ENCODE measurements at places on chromosomes 1 and 21.
A peak's percentile ranks its signal among the peaks of the same experiment; 100 is the strongest.

- DNase-seq: no peak
Observed at GRCh38 chr1:10614377-10615225, 139.9 kb downstream of the PEX14 start.

GRCh38 chr1:50980505-50980904 is 10.5 kb downstream of the CDKN2C start:
- no peak for DNase-seq

DNA sequence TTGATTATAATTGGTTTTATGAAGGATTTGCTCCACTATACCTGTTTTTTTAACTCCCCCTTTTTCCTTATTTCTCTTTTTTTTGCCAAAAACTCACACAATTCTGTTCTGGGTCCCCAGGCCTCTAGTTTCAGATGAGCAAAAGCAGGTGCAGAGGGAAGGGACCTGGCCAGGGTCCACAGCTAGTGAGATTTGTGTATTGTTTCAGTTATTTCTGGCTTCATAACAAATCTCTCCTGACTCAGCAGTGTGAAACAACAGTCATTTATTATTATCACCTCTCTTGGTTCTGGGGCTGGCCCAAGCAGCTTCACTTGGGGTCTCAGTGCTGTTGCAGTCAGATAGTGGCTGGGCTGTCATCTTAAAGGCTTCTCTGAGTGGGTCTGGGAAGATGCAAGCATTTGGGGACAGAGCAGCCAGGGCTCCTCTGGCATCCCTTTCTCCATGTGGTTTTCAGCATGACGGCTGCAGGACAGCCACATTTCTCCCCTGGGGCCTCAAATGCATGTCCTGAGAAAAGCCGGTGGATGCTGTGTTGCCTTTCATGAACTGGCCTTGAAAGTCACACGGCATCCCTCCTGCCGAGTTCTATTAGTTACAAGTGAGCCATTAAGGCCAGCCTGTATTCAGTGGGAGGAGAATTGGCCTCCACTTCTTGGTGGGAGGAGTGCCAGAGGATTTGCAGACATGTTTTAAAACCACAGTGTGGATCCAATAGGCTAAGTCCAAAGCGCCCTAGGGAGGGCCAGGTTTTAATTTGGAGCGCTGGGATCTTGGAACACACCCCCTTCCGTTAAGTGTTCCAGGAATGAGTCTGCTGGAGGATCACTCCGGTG is 137.1 kb downstream of the CAMTA1 start:
- peak; percentile 73 for DNase-seq

DNA sequence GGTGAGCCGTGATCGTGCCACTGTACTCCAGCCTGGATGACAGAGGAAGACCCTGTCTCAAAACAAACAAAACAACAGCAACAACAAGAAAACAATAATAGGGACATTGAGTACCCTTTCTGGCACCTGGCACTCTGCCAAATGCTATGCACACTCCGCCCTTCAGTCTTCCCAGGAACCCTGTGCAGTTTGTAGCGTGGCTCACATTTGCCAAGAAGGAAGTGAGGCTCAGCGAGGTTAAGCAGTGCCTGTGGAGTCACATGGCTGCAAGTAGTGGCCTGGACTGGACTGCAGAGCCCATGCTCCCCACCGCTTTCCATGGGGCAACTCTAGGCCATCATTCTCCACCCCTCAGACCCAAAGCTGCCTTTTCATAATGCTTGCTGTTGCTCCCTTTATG is 5.3 kb upstream of the EVA1B start:
- DNase-seq: no peak

DNA sequence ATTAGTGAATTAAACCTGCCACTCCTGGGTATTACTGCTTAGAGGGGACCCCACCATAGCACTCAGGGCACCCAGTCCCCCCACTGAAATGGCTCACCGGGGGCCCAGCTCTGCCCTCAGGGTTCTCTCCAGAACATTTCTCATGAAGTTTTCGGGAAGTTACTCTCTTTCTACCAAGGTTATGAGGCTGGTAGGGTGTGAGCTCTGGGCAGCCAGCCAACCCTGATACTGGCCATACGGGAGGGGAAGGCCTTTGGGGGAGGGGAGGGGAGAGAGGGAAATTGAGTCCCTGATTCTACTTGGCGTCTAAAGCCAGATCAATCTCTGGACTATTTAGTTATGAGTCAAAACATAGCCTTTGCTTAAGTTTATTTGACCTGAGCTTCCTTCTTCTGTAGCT is 12.9 kb upstream of the PDE9A start:
- no peak for DNase-seq

GRCh38 chr1:113940365-113941244 is 11.5 kb downstream of the HIPK1 start:
- no peak for DNase-seq

- no peak for DNase-seq
Observed at GRCh38 chr1:78619446-78619802, 824 bp upstream of the IFI44L start.

GRCh38 chr21:37032877-37033471 is 26.5 kb downstream of the RIPPLY3 start:
- DNase-seq: no peak

- DNase-seq: no peak
Observed at GRCh38 chr1:29820401-29820800, 584.1 kb downstream of the PTPRU start.

GRCh38 chr1:23902321-23903278 is 10.6 kb downstream of the CNR2 start:
- no peak for DNase-seq

GRCh38 chr1:236663934-236664333 is 22.4 kb upstream of the ACTN2 start:
- DNase-seq: no peak
